ENCODE measurements at places on chromosomes 7 and 10.

DNA sequence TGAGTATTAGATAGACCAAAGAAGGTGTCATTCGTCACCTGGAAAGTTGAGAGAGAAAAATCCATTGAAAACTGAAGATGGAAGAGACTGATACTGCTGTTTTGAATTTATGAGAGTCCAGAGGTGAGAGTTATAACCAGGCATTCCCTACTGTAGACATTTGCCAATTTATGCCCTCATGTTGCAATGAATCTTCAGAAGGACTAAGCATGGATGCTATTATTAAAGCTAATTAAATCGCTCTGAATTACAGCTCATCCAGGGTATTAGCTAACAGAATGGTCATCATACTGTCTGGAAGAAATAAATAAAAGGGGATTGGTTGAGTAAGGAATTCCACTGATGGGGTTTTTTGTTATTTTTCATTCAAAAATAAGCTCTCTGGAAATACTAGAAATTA, 101.6 kb upstream of the PLPP4 start:
- DNase-seq: no peak

- DNase-seq: no peak
Measured at GRCh38 chr7:116176226-116176625, 34.1 kb upstream of the TES start.

DNA sequence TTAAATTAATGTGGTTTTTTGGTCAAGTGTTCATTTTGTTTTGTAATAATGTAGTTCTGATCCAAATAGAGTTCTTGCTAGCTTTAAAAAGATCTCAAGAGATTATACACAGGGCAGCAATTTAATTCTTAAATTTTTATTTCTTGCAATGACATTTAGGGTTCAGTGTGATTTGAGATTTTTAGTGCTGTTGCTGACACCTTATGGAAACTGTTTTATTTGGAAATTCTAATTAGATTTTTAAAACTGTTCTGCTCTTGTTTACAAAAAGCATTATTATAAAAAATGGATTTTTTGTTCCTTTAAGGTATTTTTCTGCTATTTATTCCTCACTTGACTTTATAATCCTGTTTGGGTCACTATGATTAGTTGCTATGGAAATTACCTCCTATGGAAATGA, 72.1 kb downstream of the RTKN2 start:
- DNase-seq: no peak

DNA sequence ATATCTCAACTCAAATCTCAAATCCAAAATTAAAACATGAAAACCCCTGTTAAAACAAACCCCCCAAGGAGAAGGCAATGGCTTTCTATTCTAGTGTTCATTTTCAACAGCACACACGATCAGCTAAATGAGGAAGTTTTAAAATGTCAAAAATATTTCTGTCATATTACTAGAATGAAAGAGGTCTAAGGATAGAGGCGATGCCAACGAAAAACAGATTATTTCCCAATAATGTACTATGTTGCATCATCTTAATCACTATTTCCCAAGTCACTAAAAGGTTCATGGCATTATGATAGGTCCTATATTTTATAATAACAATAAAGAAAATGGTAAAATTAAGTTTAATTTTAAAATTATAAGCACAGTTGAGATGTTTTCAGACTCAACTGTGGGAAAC, 10.1 kb downstream of the CNOT4 start:
- DNase-seq: no peak

DNA sequence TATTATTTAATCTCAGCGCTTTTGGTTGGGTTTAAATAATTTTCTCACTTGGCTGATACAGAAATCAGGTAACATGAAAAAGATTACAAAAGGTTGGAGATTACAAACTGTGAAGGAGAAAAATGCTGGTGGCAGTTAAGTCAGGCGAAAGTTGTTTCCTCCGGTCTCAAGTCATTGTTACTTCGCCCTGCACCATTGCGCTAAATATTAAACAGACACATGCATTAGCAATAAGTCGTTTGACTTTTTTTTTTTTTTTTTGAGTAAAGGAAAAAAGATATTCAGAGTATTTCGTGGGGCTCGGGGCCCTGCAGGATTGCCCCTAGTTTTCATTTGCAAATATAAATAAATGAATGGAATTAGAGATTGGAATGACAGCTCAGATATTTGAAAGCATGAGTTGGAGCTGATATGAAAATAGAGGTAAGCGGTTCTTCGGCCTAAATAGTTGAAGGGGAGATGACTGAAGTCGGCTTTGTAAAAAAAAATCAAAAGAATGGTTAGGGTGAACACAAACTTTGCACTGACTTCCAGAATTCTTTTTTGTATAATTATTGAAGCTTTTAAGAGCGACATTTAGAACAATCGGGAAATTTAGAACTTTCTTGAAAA, 914 bp downstream of the SDHAF3 start:
- DNase-seq: no peak

- no peak for DNase-seq
Measured at GRCh38 chr7:7536396-7537019, 835 bp upstream of the COL28A1 start.

GRCh38 chr7:81768951-81769778, 682 bp downstream of the HGF start:
- DNase-seq: no peak

GRCh38 chr7:5210751-5211338, 20.8 kb downstream of the WIPI2 start:
- no peak for DNase-seq

DNA sequence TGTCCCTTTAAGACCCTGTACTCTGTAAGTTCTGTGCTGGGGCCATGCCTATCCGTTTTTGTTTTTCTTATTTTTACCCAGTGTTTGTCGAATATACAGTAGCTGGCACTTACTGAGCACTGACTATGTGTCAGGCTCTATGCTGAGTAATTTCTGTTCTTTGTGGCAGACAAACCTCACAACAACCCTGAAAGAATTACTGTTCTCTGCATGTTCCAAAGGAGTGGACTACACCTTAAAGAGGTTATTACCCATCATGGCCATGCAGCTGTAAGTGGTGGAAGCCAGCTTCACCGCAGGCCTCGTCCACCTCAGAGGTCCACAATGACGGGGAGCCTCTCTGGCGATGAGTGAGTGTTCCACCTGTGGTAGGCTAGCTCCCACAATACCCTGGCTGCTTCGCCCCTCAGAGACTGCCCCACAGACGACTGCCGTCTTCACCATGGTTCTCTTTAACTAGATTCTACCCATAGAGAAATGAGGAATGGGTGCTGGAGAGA, 30.1 kb upstream of the RBM20 start:
- DNase-seq: no peak

DNA sequence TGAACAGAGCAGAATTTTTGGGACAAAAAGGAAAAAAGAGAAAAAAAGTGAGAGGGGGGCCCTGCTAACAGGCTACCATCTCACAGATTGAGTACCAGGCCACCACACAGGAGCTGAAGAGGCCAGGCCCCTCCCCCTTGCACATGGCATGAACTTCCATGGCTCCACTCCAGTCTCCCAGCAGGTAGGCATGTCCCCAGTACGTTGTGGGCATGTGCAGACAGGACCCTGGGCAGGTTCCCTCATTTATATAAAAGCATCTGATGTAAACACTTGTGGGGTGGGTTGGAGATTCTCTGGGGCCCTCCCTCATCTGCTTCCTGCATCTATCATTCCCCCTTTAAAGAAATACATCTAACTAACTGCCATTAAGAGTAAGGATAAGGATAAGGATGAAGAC, 45.0 kb upstream of the AKR1C1 start:
- DNase-seq: no peak

DNA sequence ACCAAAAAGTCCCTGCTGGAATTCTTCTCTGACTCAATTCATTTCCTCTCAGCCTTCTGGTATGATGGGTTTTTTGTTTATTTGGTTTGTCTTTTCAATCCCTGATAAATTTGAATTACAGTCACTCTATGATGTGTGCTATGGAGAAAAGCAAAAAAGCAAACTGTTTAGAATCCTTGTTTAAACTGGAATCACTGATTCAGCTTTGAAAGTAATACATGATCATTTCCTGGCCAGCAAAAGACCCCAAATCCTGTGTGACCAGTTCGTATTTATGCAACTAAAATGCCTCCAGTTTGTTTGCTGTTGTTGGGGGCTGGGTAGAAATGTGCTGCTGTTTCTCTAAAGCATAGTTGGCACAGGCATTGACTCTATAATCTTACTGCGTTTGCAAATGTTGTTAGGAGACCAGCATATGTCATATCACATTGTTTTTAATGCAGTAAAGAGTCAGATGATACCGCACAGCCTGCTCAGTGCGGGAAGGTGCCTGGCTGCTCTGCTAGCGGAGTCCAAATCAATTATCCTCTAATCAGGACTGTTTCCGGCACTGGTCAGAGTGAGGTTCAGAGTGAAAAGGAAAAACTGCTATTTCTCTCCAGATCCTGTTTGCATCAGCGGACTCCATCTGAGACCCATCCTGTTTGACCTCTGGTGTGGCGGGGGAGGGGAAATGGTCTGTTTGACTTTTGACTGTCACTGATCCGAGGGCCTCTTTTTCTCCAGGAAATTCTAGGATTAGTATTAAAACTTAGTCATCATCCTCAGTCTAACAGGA, 40.6 kb upstream of the ADD3 start:
- peak; percentile 80 for DNase-seq

- DNase-seq: no peak
Measured at GRCh38 chr10:78222096-78222790, 188.6 kb downstream of the RPS24 start.

GRCh38 chr7:75971961-75972763, 22.2 kb downstream of the TMEM120A start:
- DNase-seq: peak; percentile 50

DNA sequence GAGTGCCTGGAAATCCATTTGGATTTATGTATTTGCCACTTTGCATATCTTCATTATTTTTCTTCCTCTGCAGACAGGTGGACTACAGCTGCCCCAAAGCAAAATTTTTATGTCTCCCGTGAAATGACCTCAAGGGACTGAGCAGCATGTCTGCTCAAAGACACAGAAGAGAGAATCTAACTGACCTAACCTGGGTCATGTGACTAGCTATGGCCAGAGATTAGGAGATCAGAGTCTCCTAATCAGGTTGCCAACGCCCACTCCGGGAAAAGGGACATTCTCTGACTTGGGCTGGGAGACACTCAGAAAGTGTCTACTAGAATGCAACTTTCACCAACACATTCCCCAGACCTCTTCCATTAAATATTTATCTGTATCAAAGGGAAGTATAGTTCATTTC, 2.5 kb upstream of the BAMBI start:
- no peak for DNase-seq

DNA sequence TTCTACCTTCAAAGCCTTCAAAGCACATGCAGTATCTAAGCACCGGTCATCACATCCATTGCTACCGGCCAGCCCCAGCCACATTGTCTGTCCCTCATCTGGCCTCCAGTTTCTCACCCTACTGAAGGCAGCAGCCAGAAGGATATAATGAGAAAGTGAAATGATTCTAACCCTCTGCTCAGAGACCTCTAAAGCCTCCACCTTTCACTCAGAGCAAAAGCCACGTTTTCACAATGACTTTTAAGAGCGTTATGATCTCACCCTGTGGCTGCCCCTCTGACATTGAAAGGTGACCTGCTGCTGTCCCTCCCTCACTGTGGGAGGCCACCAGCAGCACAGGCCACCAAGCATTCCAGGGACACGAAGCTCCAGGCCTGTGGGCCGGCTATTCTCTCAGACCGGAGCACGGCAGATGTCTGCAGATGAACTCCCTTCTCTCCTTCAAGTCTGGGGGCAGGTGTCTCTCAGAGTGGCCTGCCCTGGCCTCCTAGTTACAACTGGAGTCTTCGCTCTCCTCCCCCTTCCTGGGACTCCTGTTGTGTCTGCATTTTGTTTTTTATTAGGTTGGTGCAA, 94.9 kb upstream of the EEPD1 start:
- DNase-seq: no peak

DNA sequence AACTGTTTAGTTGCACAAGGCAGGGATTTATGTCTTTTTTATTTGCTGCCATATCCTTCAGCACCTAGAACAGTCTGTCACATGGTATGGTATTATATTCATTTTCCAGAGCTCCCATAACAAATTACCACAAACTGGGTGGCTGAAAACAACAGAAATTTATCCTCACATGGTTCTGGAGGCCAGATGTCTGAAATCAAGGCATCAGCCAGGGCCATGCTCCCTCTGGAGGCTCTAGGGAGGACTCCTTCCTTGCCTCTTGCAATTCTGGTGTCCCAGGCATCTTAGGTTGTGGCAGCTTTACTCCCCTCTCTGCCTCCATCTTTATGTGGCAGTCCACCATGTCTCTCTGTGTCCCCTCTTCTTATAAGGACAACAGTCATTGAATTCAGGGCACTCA, 43.1 kb downstream of the MET start:
- no peak for DNase-seq

DNA sequence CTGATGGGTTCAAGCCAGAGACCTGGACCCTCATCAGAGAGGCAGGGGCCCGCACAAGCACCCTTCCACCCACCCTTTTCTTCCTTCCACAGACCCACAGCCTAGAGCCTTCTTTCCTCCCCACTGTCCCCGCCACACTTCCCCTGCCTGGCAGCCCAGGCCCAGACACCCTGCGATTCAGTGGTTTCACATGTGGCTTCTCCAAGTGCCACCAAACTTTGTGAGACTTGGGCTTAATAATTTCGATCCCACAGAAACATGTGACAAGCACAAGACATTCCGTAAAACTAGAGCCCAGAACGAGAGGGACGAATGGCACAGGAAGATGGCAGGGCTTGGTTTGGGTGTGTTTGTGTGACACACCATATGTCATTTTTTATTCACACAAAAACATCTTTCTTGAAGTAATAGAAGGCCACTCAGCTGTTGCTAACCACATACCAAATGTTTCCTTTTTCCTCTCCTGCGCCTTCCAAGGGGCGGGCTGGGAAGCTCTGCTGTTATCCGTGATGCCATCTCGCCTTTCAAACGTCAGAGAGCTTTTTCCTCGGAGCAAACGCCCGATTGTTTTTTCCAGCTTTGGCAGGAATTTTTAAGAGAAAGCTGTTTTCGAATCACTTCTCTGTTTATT, 162.9 kb downstream of the GRK5 start:
- no peak for DNase-seq

DNA sequence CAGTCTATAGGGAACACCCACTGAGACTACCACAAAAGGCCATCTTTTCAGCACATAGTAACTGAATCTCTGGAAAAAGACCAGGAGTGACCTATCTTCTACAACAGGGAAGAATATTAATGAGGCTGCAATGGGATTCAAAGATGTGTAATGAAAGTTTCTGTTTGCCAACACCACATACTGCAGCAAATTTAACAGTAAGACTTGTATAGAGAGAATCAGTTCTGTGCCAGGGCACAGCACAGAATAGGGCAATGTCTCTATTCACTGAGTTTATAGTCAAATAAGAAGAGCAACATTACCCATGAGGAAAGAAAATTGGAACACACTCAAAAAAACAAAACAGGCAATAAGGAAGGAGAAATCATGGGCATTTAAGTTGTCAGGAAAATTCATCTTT, 91.4 kb upstream of the PTN start:
- DNase-seq: no peak

- DNase-seq: no peak
Measured at GRCh38 chr7:118352867-118353453, 128.5 kb downstream of the ANKRD7 start.

GRCh38 chr10:131970946-131971345, 10.8 kb downstream of the BNIP3 start:
- no peak for DNase-seq

GRCh38 chr10:98172495-98172894, 38.0 kb downstream of the R3HCC1L start:
- no peak for DNase-seq
